ENCODE measurements at places on chromosomes 6 and 20.

DNA sequence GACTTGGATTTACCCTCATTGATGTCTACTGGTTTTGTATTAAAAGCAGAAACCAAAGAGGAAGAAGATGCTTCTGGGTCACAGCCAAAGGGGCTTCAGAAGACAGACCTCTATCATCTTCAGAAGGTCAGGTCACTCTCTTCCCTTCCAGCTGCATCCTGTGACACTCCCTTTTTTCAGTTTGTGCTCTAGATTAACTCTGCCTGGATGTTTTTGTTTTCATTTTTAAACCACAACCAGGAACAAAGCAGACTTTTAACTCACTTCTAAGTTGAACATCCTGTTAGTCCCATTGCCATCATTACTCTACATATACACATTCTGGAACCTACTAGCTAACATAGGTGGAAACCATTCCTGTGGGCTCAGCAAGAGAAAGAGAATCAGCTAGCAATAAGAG is 45.2 kb downstream of the AKIRIN2 start:
- no peak for DNase-seq

GRCh38 chr6:89941031-89941762 is 46.9 kb downstream of the GJA10 start:
- DNase-seq = no peak

DNA sequence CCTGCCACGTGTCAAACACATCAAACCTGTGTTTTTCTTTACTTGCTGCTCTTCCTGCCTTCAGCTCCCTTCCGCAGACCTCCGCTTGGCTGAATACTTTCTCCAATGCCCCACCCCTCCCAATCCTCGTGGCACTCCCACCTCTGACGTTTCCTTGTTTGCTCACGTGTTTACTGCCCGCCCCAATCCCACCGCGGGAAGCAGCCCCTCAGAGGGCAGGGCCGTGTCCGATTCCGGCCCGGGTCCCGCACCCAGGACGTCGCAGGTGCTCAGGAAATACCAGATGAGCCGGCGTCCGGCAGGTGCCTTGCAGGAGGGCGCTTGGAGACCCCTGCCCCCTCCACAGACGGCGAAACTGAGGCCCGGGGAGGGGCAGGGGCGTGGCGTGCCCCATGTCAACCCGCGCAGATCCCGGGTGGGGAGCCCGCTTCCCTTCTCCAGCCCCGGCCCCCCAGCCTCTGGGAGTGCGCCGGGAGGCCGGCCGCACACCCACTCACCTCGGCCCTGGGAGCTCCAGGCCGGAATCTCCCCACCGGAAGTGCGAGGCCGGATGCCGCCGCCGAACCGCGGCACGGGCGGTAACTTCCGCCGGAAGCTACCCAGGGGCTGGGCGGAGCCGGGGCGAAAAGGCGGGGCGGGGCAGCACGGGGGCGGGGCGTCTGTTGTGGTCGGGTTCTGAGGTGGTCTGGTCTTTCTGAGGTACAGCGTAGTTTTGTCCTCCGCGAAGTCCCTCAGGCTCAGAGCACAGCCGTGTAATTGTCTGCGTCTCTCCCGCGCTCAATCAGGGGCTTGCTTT is 42.3 kb downstream of the ELMO2 start:
- DNase-seq = peak; percentile 79

DNA sequence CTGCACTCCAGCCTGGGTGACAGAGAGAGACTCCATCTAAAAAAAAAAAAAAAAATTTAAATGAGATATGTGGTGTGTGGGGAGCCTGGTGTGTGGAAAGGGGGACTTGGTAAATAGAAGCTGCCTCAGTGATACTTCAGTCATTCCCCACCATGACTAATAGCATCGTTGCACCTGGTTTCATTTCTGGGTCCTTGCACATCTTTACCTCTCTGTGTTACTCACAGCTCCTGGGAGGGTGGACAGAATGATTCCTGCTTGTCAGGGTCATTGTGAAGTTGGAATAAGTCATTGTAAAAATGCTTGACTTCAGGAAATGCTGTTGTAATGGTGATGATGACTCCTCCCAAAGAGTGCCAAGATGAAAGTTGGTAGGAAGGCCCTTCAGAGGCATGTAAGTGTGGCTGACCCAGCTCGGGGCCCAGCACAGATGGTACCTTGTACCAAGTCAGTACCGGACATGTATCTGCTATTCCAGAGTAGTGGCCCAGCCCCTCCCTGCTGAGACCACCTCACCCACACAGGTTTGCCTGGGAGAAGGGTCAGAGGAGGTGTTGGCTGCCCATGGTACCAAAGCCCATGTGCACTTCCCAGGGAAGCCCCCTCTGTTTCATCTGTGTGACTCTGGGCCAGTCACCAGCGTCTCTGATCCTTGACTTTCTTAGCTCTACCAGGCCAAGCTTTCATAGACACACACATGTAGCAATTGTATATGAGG is 48.4 kb downstream of the PLAGL2 start:
- no peak for DNase-seq

DNA sequence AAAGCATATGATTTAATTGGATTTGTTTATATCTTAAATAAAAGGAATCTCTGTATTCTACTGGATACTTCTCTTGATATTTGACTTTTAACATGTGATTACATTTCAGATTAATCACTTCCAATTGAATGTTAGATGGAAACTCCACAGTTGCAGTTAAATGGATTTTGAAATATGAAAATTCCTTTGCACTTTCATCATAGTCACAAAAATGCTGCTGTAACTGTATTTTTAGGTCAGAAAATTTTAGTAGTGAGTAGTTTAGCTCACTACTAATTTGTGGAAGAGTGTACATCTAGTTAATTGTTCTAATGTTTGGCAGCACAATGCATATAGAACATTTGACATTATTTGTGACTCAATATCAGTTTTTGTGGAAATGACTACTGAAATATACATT is 26.8 kb downstream of the PTCHD4 start:
- no peak for DNase-seq

- DNase-seq = no peak
Observed at GRCh38 chr6:34238585-34239499, 2.2 kb downstream of the HMGA1 start.

DNA sequence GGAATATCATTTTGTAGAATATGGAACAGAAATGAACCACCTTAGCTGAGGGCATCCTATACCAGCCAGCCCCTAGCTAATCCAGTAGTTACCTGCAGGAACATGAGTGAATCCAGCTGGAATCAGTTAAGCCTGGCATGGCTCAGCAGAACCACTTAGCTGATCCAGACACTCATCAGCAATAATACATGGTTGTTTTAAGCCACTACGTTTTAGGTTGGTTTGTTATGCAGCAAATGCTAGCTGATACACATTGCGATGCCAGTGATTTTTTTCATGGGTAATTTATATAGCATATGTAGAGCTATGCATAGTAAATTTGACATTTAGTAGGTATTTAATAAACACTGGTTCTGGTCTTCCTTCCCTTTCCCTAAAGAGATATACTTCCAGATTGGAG is 201.9 kb upstream of the JAG1 start:
- DNase-seq = no peak

GRCh38 chr6:158808941-158809678 is 10.1 kb downstream of the EZR start:
- DNase-seq = no peak

GRCh38 chr20:59175861-59176260 is 12.2 kb downstream of the ZNF831 start:
- no peak for DNase-seq

- DNase-seq = no peak
Observed at GRCh38 chr6:21949211-21949801, 347.5 kb downstream of the PRL start.

DNA sequence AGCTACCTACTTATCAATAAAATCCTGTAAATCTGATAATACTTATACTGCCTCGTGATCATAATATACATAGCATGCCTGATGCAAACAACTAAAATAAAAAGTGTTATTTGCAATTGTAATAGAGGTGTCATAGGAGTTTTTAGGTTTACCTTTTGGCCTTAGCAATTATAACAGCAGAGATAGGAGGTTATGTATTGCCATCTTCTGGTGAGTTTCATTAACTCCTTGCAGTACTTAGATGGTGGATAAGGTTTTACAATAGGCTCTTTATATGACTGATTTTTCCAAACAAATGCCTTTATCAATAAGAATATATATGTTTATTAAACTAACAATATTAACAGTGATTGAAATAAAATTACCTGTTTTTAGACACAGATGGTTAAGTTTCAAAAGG is 27.8 kb upstream of the MYCT1 start:
- DNase-seq = no peak

GRCh38 chr6:12296604-12297003 is 6.4 kb downstream of the EDN1 start:
- no peak for DNase-seq

DNA sequence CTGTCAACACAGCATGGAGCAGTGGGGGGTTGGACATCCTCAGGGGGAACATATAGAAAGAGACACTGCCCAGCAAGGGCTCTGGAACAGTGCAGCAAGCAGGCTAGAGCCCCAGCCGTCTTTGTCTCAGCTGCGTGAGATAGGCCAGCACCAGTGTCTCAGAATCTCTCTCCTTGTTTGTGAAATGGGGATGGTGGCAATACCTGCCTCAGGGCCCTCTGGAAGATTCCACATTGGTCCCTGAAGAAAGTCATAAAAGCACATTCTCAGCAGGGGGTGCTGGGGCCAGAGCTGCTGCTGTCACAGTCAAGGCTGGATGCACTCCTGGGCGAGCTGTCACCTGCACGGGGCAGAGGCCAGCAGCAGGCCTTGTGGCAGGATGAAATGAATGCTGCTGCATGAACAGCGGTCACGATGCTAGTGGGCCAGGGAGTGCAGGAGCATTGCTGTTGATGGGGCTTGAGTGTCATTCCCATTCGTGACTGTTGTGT is 121.7 kb downstream of the SYCP2 start:
- no peak for DNase-seq

GRCh38 chr6:77653816-77654215 is 977 bp downstream of the MEI4 start:
- no peak for DNase-seq

DNA sequence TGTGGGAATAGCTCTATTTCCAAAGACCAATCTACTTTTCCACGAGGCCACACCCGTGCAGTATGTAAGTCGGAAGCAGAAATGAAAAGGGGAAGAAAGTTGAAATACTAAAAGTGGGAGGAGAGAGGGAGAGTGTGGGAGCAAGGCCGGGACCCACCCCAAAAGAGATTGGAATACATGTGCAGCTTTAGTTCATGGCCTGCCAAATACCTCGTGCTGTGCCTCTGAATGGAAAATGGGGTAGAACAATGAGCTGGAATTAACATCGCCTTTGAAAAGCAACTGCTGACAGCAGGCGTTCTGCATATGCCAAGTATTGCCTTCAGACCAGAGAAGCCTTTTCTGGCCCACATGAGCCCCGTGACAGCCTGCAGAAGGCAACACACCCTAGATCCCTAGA is 155.6 kb downstream of the CD83 start:
- DNase-seq = no peak

DNA sequence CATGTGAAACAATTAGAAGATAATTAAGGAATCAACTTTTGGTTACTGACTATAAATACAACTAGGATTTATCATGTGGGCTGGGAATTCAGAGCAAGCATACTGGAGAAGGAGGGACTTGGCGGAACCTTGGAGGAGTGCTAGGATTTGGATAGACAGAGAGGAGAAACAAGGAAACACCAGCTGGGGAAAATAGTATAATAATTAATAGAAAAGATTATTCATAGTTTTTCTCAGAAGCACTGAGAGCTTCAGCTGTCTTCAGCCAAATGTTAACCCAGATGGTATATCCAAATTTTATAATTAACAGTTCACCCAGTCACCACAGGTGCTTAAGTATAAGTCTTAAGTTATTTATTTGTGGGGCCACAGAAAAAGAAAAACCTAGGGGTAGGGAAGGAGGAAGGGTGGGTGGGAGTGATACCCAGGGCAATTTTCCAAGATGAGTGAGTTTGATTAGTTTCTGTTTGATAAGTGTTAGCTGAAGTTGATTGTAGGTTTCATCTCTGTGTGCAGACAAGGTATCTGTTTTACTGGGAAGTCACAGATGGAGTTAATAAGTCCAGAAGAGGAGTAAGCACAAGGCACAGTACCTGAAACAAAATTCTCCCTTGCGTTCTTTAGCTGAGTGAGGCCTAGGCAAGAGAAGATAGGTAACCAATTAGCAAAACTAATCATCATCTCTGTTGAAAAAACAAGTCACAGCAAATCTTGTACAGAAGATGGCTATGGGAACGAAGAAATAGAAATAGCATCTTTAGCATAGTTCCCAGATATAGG is 175.5 kb downstream of the TFAP2B start:
- DNase-seq = no peak

DNA sequence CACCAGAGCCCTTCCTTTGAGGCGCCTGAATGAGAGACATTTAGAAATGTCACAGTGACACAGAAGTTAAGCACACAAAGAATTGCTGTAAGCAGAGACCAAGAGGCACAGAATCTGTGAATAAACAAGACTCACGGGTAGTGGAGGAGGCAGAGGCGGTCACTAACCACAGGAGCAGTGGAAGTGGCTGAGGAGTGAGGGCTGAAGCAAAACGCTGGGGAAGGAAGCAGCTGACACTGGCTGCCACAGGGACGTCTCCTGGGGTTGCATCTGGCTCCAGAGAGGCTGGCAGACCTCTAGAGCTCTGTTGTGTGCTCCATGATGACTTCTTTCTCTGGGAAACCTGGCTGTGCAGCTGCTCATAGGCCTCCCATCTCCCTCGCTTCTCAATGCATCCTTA is 65.0 kb upstream of the SLC2A12 start:
- DNase-seq = no peak

GRCh38 chr6:45756606-45757005 is 259.1 kb downstream of the CLIC5 start:
- no peak for DNase-seq

GRCh38 chr20:39885975-39886649 is 802.9 kb downstream of the MAFB start:
- DNase-seq = no peak

DNA sequence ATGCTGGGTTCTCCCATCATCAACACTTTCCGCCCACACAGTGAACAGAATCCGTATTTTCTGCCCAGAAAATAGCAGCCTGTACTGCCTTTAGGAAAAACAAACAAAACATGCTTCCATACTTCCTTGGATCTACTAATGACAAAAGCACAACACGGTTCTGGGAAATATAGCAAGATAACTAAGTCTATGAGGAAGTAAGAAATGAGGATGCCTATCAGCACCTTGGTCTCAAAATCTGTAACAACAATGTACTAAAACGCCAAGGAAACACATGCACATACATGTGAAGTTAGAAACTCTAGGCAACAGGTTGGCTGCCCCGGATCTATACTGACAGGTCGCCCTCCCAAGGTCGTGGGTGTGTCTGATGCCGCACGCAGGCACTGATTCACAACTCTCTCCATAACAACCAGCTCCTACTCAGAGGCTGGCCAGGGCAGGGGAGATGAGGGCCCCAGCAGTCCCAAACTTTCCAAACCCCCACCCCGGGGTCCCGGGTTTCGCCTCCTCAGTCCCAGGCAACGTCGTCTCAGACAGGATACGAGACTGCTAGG is 710 bp downstream of the BTBD9 start:
- DNase-seq = peak; percentile 28
